GM04503 (cell line): ENCODE measurements at places on chromosomes 3 and 15.

DNA sequence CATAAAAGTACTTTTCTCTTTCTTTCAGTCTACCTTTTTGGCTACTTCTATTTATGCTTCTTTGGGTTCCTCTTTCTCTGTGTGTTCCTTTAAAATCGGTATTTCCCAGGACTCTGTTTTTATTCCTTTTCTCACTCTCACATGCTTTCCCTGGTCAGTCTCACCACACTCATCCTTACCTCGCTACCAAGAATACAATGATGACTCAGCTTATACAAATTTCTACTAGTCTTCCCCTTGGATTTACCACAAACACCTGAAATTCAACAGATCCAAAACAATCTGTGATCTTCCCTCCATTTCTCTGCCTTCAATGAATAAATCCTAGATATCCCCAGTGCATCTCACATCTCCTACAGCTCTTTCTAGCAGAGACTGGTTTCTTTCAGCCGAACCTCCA, 52.9 kb downstream of the TUBGCP4 start:
- no peak for DNase-seq

GRCh38 chr3:194840661-194841514, 155.2 kb downstream of the FAM43A start:
- no peak for DNase-seq

DNA sequence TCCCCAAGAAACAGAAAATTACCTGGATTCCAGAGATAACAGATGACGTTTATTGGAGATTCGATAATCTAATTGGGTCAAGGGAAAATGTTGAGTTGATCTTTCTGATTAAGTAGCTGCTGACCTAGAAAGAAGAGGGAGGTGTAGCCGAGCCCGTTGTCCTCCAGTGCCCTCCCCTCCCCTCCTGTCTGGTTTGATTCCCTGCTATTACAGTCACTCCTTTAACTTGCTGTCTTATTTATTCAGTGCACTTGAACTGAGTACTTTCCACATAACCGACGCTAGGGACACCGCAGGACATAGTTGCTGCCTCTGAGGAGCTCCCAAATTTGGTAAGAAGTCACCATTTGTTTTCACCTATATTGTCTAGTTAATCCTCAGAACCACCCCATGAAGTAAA, 103.7 kb downstream of the AQP9 start:
- DNase-seq = no peak

DNA sequence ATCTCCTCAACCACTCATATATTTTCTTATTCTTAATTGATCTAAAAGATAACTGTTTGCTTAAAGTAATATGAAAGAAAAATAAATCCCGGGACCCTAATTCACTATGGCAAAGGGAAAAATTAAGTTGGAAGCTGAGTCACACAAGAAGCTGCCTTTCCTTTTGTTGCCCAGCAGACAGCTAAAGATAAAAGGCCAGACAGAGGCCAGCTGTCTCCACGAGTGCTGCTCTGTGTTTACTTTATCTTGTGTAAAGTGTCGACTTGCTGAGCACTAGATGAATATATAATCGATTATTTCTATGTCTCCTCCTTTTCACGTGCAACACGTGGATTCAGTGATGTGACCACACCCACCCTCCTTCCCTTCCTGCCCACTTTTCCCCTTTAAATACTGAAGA, 52.8 kb upstream of the NSMCE3 start:
- no peak for DNase-seq

- no peak for DNase-seq
Measured at GRCh38 chr3:187870360-187871203, 125.3 kb upstream of the BCL6 start.

- no peak for DNase-seq
Measured at GRCh38 chr15:101174152-101174920, 77.5 kb downstream of the CHSY1 start.

DNA sequence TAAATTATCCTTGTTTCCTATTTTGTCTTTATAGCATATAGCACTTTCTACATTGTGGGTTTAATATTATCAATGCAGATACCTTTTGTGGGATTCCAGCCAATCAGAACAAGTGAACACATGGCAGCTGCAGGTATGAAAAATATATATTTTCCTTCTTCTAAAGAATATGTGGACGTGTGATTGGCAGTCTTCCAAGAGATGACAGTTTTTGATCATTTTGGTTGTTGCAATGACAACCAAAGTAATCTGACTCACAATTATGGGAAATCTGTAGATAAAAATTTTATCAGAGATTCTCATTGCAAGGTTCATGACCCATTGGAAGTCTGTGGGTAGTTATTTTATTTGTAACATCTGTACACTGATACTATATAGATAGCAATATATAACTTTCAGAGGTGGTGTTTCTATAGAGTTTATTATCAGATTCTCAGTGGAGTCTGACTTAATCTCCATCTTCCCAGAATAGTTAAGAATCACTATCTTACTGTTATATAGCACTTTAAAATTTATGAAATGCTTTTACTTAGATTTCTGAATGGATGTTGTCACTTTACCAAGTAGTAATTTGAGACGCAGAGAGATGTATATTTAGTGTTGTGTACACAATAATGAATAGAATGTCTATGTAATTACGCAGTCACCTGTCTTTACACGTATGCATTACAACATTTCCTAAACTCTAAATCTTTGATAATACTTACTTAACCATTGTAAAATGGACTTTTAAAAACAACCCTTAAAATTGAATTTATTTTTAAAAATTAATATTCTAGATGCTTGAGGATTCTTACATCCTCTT, 82.5 kb downstream of the STT3B start:
- DNase-seq = no peak

- DNase-seq = no peak
Measured at GRCh38 chr3:43104660-43105595, 951 bp downstream of the POMGNT2 start.

GRCh38 chr15:63380808-63381282, 801 bp downstream of the CA12 start:
- no peak for DNase-seq

GRCh38 chr3:173038484-173038871, 102.6 kb downstream of the SPATA16 start:
- no peak for DNase-seq

DNA sequence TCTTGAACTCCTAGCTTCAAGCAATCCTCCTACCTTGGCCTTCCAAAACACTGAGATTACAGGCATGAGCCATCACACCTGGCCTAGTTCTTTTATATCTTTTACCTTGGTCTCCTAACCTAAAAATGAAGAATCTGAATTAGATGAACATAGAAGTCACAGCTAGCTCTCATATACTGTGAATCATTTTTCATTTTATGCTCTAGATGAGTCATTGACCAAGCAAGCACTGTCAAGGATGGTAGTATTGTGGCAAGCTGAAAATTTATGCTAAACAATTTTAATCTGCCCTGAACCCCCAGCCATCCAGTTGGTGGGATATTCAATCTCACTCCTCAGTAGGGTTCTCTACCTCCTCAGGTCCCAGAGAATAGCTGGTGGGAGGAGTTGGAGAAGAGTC, 48.3 kb upstream of the DNAJC13 start:
- no peak for DNase-seq

DNA sequence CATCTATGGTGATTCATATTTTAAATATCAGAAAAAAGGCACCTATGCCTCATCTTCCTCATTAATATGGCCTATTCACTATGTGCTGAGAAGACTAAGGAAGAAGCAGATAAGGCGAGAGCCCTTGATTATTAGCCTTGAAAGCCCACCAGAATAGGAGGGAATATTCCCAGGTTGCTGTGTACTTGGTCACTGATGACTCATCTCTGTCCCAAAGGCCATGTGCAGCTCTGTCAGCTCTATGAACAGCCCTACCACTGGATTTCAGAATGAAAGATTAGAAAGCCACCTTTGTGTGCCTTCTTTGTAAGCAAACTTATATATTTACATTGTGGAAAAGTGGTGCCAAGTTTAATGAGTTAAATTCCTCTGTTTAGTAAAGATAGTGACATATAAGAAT, 211.5 kb downstream of the NFKBIZ start:
- DNase-seq = no peak

- DNase-seq = no peak
Measured at GRCh38 chr3:50230104-50230793, 5.8 kb upstream of the GNAI2 start.

DNA sequence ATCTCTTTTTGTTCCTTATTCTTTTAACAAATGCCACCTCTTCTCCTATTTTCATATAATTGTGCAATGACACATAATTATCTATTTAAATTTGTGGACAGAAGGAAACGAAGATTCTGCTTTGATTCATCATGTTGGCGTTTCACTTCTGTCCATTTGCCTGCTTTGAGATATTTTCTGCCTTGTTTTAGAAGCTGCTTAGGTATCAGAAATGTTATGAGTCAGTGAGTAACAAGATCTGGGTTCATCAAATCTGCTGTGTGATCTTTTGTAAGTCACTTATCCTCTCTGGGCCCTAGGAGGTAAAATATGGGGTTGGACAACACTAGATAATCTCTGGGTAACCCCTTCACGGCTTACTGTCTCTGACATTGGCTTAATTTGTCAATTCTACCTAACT, 7.3 kb upstream of the MINDY4B start:
- no peak for DNase-seq

DNA sequence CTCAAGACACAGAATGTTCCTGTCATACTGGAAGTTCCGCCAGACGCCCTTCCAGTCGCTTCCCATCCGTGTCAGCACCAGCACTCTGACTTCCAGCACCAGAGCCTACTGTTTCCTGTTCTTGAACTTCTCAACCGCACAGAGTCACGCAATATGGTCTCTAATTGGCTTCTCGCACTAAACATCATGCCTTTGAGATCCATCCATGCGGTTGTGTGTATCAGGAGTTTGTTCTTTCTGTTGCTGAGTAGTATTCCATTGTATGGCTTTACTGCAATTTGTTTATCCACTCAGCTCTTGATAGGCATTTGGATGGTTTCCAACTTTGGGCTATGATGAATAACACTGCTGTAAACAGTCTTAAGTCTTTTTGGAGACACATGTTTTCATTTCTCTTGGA, 112.1 kb downstream of the LRRK1 start:
- DNase-seq = no peak

GRCh38 chr3:167110901-167111300, 269.2 kb downstream of the ZBBX start:
- no peak for DNase-seq

- DNase-seq = no peak
Measured at GRCh38 chr15:84797212-84797611, 19.9 kb upstream of the ALPK3 start.

GRCh38 chr15:77454265-77454664, 33.6 kb downstream of the HMG20A start:
- DNase-seq = no peak

GRCh38 chr3:186828340-186828739, 14.2 kb upstream of the ADIPOQ start:
- DNase-seq = no peak

- no peak for DNase-seq
Measured at GRCh38 chr3:5002174-5002870, 23.1 kb downstream of the BHLHE40 start.

DNA sequence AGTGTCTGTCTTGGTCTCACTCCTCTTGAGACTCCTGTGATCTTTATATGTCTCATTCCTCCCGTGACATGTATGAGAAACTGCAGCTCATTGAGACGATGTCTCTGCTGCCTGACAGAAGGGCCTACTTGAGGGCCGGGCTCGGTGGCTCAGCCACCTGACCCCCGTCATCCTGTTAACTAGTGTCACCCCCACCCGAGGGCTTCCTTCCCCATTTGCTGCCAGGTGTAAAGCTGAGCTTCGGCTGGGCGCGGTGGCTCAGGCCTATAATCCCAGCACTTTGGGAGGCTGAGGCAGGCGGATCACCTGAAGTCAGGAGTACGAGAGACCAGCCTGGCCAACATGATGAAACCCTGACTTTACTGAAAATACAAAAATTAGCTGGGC, 12.7 kb downstream of the SEMA4B start:
- no peak for DNase-seq

DNA sequence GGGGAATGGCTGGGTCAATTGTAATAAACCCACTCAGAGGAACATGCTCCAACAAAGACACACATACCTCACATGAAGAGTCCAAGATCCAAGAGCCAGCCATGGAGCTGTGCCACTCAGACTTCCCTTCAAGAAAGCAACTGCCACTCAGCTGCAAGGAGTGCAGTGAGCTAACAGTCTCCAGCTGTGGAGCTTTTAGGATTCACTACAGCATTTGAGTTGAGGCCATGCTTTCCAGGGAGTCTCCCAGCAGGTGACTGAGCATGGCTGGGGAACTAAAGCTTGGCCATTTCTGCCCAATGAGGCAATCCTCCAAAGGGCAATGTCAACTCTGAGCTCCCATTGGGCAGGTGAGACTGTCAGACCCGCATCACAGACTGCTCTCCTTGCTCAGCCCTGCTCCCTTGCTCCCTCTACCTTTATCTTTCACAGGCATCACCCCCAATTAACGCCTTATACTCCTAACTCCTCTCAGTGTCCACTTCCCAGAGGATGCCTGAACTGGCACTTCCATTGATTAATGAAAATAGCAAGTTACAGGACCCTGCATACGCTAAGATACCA, 165.3 kb upstream of the CTNNB1 start:
- DNase-seq = no peak

GRCh38 chr3:149575213-149575960, 82.4 kb downstream of the WWTR1 start:
- DNase-seq = no peak

- no peak for DNase-seq
Measured at GRCh38 chr15:51281368-51281967, 56.9 kb downstream of the CYP19A1 start.

DNA sequence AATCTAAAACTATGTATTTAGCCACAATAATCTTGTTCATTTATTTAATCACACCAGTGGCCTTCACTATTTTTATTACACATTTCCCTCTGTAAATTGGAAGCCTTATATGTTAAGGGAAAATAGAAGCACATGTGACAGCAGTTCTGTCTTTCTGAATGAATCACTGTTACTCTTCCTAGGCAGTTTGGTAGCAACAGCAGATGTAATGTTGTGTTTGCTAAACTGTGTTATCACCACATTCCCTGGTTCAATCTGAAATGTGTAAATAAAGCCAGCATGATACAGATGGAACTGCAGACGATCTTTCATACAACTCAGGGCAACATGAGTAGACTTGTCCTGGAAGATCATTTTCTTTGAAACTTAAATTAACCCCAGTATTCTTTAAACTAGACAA, 220.1 kb downstream of the MCTP2 start:
- DNase-seq = no peak

GRCh38 chr3:8574040-8574669, 70.4 kb downstream of the SSUH2 start:
- DNase-seq = no peak

- DNase-seq = no peak
Measured at GRCh38 chr3:72720566-72720965, 127.7 kb downstream of the SHQ1 start.

- no peak for DNase-seq
Measured at GRCh38 chr3:129958755-129959154, 15.8 kb upstream of the TRH start.

- no peak for DNase-seq
Measured at GRCh38 chr15:29242456-29243242, 27.0 kb downstream of the NSMCE3 start.

DNA sequence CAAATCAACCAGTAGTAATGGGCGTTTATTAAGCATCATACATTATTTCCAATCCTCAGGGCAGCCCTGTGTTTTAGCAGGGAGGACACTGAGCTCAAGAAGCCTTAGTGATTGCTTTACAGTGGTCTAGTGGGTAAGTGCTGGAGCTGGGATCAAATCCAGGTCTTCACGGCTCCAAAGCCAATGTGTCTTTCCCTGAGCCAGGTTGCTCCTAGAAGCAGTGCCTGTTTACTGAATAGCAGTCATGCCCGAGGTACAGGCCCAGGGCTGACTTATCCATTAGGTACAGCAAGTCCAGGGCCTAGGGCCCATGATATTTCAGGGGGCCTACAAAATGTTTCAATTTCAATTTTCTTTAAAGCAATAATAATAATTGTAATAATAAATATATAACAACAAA, 9.6 kb upstream of the SMAD6 start:
- DNase-seq = no peak

GRCh38 chr3:42499478-42499871, 3.0 kb upstream of the VIPR1 start:
- no peak for DNase-seq
